Caudate nucleus (tissue), 63 donors: ENCODE measurements at places on chromosomes 1 and 21.

- DNase-seq = no peak
Measured at GRCh38 chr1:35882586-35882944, 444 bp upstream of the AGO1 start.

GRCh38 chr21:35099310-35099709, 50.2 kb upstream of the RUNX1 start:
- DNase-seq = no peak

- no peak for DNase-seq
Measured at GRCh38 chr1:223820515-223820858, 25.3 kb downstream of the TP53BP2 start.

- no peak for DNase-seq
Measured at GRCh38 chr1:202711949-202712635, 1.8 kb upstream of the SYT2 start.

- DNase-seq = peak; percentile 2
Measured at GRCh38 chr1:172069534-172069933, 228.2 kb downstream of the DNM3 start.

- no peak for DNase-seq
Measured at GRCh38 chr1:195744256-195744655, 864.0 kb downstream of the KCNT2 start.

GRCh38 chr21:44992608-44993031, 52.8 kb downstream of the SLX9 start:
- no peak for DNase-seq

- no peak for DNase-seq
Measured at GRCh38 chr1:208276757-208277435, 32.7 kb upstream of the PLXNA2 start.

DNA sequence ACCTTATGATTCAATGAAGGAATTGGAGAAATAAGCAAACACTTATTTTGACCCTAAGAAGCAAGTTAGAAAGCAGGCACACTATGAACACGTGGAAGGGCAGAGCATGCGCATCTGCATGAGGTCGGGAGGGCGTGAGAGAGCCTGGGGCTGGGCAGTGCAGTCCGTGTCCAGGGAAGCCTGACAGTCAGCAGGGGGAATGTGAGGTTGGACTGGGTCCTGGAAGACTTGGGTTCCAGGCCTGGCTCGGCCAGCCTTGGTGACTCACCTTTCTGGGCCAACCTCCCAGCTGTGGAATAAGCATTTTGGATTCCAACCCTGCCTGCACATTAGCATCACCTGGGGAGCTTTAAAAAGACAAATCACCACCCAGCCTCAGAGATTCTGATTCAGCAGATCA, 26.6 kb upstream of the LMX1A start:
- no peak for DNase-seq

DNA sequence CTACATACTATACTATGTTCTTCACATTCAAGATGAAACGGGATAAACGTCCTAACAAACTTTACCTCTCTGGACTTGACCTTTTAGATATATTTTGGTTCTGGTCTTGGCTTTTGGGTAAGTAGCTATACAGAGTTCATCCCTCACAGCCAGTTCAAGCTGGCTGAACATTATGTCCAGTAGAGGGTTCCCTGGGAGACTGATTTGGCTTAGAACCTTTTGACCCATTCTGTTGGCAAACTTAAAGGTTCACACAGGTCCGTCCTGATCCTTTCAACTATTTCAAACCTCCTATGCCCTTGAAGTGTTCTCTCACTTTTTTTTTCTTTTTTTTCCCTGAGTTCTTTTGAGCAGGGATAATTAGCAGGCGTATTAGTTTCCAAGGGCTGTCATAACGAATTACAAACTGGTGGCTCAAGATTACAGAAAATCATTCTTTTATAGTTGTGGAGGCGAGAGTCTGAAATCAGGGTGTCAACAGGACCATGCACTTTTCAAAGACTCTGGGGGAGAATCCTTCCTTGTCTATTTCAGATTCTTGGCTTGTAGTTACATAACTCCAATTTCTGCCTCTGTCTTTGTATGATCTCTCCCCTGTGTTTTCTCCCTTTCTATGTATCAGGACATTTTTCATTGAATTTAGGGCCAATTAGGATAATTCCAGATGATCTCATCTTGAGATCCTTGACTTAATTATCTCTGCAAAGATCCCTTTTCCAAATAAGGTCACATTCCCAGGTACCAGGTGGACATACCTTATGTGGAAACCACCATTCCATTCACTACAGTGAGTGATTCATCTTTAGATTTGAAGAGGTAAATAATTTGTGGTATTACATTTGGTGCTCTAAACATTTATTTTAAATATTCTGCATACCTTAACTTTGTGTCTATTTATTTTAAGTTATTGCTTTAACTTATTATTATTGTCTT, 257.4 kb upstream of the USP25 start:
- DNase-seq = no peak

GRCh38 chr1:204081164-204081790, 8.4 kb downstream of the SOX13 start:
- DNase-seq = no peak

GRCh38 chr1:111198836-111199235, 1.6 kb downstream of the DENND2D start:
- no peak for DNase-seq

- no peak for DNase-seq
Measured at GRCh38 chr1:29756498-29756897, 520.2 kb downstream of the PTPRU start.

- DNase-seq = no peak
Measured at GRCh38 chr1:201694608-201695335, 134.2 kb upstream of the IPO9 start.

DNA sequence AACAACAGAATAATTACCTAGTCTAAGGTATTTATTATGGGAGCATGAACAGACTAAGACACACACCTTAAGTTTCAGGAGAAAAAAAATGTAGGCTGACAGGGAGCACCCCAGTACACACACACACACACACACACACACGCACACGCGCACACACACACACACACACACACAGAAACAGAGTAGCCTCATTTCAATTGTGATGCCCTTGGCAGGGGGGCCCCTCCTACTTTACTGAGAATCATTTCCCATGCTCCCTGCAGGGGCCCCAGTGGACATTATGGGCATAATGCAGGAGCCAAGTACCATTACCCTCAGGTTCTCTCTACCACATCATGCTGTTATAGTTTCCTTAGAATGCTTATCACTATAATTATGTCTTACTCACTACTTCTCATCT, 104.9 kb downstream of the CDC7 start:
- no peak for DNase-seq

- no peak for DNase-seq
Measured at GRCh38 chr1:12047120-12047876, 15.8 kb upstream of the TNFRSF8 start.

DNA sequence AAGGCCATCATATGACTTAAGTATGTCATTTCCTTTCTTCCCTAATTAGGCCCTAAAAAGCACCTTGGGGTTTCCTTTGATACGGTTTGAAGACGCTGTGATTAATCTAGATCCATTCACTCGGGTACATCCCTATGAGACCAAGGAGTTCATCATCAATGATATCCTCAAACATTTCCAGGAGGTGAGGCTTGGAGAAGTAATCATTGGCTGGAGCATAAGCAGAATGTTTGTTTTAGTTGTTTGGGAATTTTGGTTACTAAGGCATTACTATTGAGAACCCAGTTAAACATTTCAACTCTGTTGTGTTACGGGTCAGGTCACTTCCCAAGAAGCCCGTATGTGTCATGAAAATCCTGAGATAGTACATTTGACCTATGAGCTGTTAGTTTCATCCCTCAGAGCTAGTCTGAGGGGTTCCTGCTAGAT, 185.2 kb downstream of the VPS13D start:
- DNase-seq = no peak

GRCh38 chr21:26973226-26973625, 6.3 kb upstream of the ADAMTS5 start:
- no peak for DNase-seq

DNA sequence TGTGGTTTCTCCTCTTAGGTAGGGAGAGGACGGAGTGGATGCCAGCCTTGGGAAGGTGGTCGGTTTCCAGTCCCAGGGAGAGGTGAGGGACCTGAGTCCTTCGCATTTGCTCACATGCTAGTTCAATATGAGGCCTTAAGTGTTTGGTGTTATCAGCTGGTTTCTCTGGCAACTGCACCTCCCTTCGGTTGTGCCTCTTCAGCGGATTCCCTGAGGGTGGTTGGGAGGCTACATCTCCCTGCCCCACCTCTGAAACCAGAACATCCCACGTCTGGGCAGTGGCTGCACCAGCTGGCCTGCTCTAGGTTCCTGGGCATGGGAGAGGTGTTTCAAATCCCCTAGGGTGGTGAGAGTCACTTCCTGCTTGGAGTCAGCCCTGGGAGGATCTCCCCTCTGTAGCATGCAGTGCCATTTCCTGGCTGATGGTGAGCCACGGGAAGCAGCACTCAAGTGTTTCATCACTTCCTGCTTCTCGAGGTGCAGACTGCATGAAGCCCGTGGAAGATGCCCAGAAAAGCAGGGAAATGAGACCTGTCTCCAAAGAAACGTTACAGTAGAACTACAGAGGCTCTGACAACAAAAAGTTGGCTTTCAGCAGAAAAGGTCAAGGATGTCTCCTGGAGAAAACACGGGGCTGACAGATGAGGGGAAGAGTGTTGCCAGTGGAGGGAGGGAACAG, 4.5 kb downstream of the TMEM125 start:
- no peak for DNase-seq

GRCh38 chr1:81802707-81803430, 2.1 kb downstream of the ADGRL2 start:
- DNase-seq = peak; percentile 7

GRCh38 chr1:33578557-33579448, 106.4 kb downstream of the ZSCAN20 start:
- no peak for DNase-seq

DNA sequence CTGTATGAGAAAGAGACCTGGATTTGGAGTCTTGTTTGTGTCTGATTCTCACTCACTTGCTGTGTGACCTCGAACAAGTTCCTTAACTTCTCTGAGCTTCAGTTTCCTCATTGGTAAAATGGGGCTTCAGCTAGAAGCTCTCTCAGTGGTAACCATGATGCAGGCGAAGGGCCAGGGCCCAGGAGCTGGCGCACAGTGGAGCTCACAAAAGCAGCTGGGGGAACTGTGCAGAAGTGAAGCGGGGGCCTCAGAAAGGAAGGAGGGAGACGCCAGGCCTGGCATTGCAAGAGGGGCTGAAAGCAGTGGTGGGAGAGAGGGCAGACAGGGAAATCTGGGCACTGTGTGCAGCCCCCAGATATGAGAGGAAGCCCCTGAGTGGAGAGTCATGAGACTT, 88.9 kb upstream of the RUNX3 start:
- no peak for DNase-seq

DNA sequence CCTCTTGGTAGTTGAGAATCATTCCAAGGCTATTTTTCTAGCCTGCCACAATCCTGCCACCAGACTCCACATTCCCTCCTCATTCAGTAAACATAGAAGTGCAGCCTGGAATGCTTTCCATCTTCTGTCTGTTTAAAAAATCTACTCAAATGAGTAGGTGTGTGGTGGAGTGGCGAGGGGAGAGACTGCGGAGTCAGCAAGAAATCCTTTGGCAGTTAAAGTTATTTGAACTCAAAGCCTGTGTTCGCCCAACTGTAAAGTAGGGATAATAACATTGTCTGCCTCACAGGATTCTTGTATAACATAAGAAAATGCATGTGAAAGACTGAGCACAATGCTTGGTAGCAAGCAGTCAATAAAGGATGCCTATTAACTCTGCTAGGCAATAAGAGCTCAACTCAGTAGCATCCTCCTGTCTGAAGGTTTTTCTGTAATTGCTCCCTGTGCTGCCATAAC, 22.2 kb upstream of the DPT start:
- no peak for DNase-seq

DNA sequence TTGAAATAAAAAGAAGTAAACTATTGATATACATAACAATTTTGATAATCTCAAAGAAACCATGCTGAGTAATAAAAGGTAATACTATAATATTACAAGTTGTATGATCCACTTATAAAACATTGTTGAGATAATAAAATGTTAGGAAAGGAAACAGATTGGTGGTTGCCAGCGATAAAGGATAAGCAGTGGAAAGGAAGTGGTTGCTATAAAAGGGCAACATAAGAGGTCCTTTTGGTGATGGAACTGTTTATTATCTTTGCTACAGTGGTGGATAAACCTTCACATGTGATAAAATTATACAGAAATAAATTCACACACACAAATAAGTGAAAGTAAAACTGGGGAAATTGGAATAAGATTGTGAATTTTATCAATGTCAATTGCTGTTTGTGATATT, 15.1 kb downstream of the OR6F1 start:
- DNase-seq = no peak

DNA sequence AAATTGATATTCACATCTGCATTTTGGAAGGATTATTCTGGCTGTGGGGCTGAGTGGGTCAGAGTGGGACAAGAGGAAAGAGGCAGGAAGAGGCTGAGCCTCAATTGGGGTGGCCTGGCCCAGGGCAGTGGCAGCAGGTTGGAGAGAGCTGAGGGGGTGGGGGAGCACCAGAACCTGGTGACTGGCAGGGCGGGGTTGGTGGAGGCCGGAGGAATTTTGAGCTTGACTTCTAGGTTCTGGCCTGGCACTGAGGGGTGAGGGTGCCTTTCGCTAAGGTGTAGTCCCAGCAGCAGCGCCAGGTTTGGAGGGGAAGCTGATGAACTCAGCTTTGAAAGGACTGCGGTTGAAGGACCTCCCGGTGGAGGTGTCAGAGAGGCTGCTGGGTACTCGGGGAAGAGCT, 33.6 kb upstream of the KDM4A start:
- no peak for DNase-seq

GRCh38 chr1:110196917-110197765, 13.0 kb upstream of the KCNC4 start:
- DNase-seq = peak; percentile 47

DNA sequence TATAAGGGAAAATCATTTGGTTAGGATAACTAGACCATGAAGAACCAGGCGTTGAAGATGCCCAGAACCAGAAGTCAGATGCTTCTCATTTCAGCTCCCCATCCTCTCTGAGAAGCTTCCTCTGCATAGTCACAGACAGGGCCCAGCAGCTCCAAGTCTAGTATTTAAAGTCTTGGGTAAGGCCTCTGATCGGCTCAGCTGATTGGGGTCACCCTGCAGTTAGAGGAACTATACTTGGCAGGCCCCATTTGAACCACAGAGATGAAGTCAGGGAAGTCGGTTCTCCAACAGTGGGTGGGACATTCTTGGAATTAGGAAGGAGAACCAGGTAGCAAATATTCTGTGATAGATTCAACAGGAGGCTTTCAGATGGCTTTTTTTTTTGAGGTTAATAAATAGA, 48.3 kb downstream of the SLC22A15 start:
- DNase-seq = no peak

- no peak for DNase-seq
Measured at GRCh38 chr1:226268421-226269124, 40.4 kb downstream of the LIN9 start.
